ENCODE measurements at places on chromosomes 4 and X.

DNA sequence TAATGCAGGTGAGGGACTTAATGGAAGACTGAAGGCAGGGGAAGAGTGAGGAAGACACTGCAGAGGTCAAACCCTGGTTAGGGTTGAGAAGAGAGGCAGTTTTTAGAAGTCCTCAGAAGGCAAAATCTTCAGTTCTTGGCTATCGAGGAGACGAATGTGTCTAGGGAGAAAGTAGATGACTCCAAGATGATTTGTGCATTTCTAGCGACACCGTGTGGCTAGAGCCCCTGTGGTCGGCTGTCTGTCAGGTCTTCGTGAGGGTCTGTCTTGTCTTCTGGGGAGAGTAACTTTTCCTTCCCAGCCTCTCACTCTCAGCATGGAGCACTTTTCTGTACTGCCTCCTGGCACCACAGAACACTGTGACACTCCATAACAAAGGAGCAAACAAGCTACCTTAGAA is 458.1 kb downstream of the STIM2 start:
- DNase-seq = peak; percentile 68

DNA sequence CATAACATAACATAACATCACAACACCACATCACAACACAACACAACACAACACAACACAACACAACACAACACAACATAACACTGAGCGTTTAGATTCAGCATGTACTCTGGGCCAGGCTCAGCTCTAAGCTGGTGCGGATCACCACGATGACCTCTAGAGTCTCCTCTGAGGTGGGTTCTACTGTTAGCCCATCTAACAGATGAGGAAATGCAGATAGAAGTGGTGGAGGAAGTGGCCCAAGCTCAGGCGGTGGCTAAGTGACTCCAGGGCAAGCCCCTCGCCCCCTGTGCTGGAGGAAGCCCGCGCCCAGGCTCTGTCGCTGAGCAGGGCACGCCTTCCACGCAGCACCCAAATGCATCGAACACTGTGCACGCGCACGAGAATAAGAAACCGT is 45.3 kb upstream of the CDKN2AIP start:
- no peak for DNase-seq

DNA sequence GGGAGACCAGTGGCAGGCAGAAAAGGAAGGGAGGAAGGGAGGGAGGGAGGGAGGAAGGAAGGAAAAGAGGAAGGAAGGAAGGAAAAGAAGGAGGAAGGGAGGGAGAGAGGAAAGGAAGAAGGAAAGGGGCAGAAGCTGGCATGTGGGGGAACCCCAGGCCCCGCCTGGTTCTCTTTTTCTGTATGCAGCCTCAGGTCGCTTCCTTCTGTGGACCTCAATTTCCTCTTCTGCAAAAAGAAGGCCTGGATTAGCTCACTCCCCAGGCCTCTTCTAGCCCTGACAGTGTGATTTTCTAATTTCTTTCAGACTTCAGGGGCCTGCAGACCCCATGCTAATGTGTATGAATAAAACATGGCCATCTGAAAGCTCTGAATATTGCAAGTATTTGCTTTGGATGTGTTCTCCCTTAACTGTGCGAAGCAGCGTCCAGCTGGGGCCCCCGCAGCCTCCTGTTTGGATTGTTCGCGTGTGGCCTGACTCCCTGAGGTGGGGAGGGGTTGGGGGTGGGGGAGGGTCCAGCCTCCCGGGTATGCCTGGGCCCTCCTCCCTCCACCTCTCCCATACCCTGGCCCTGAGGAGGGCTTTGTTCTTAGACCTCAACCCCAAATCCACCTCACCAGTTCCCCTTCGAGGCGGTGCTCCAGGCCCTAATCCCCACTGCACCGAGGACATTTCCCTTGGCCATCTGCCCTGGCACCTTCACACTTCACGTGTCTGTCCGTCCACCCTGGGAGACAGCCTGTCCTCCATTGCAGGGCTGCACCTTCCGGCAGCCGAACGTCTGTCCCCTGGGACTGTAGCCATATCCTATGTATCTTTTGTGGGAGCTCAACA is 199.9 kb upstream of the ATP6AP2 start:
- DNase-seq = no peak

GRCh38 chrX:31320740-31321139 is 248.9 kb upstream of the FTHL17 start:
- no peak for DNase-seq
